Right lung (tissue), 10 donors: ENCODE measurements at places on chromosomes 1 and 21.
A peak's percentile ranks its signal among the peaks of the same experiment; 100 is the strongest.

- no peak for DNase-seq
Observed at GRCh38 chr1:17579951-17580939, 40.7 kb downstream of the ARHGEF10L start.

DNA sequence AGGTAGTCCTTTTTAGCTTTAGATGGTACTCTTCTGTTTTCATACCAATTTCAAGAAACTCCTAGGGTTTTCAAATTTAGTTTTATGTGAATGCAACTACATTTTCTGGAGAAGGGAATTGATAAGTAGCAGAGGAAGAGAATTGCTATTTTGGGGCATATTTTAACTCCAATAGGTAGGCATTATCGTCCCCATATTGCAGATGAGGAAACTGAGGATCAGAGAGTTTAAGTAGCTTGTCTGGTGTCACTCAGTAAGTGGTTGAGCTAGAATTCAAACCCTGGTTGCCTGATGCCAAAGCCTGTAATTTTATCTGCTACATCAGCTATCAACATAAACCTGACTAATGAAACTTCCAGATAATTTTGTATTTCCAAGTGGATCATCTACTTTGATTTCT is 1.9 kb downstream of the NFYC start:
- DNase-seq: no peak

GRCh38 chr1:180881806-180882509 is 30.7 kb upstream of the KIAA1614 start:
- DNase-seq: peak; percentile 31

DNA sequence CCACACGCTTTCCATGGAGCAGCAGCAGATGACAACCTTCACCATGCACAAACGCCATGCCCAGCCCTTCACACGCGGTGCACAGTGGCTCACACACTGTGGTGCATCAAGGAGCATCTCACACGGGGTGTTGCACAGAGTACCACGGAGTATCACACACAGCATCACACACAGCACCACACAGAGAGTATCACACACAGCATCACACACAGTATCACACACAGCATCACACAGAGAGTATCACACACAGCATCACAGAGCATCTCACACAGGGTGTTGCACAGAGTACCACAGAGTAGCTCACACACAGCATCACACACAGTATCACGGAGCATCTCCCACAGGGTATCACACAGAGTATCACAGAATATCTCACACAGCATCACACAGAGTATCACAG is 122.2 kb upstream of the RAB4A start:
- DNase-seq: no peak
